Heart right ventricle (tissue), 16 donors: ENCODE measurements at places on chromosomes 2 and 18. TPM values are rescaled to one million over a fixed set of nuclear protein-coding genes. Genes with fewer than 3 reads are reported as not detected.

The GPR45 gene
- total RNA-seq, result not detected

The ADAM23 gene
- total RNA-seq, result 89.1 TPM

The SLC5A7 gene
- total RNA-seq, result 0.11 TPM

The CTAGE1 gene
- not detected for total RNA-seq

The LRRC30 gene
- not detected for total RNA-seq

The REG1B gene
- total RNA-seq, result not detected

The ARHGAP25 gene
- total RNA-seq, result 3.8 TPM

The STRN gene
- total RNA-seq, result 77.2 TPM

The TCF4 gene
- total RNA-seq, result 90.1 TPM

The TDRD15 gene
- not detected for total RNA-seq

DNA sequence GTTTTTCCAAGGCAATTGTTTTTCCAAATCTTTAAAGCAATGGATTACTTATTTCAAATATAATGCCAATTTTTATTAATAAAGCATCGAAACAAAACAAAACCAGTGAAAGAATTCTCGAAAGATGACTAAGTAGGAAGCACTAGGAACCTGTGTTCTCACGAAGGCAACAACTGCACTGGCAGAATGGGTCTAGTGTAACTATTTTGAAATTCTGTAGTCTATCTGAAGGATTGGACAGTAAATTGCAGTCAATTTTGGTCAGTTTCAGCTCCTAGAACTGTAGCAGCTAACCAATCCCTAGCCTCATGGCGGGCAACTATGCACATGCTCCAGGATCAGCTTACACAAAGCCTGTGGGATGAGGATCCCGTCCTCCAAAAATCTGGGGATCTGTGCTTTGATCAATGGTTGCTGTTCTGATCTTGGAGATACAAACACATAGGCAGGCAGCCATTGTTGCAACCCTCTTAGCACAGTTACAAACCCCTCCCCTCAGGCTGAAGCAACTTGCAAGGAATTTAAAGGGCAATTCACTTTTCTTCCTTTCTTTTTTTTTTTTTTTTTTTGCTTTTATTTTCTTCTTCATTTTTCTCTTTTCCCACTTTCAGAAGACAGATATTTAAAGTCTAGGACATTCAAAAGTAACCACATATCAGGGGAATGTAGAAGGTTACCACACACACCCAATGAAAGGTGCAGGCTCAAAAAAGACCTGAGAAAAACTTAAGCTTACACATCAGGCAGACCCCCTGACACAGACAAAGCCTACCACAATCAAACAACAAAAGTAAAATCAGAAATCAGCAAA lies 147.6 kb downstream of the THADA start:
- no peak for DNase-seq

GRCh38 chr2:65300134-65300760 lies 72.6 kb downstream of the ACTR2 start:
- DNase-seq, result peak; percentile 80

- DNase-seq, result no peak
These were observed 39.7 kb upstream of the VRK2 start for GRCh38 chr2:58006952-58007284.

DNA sequence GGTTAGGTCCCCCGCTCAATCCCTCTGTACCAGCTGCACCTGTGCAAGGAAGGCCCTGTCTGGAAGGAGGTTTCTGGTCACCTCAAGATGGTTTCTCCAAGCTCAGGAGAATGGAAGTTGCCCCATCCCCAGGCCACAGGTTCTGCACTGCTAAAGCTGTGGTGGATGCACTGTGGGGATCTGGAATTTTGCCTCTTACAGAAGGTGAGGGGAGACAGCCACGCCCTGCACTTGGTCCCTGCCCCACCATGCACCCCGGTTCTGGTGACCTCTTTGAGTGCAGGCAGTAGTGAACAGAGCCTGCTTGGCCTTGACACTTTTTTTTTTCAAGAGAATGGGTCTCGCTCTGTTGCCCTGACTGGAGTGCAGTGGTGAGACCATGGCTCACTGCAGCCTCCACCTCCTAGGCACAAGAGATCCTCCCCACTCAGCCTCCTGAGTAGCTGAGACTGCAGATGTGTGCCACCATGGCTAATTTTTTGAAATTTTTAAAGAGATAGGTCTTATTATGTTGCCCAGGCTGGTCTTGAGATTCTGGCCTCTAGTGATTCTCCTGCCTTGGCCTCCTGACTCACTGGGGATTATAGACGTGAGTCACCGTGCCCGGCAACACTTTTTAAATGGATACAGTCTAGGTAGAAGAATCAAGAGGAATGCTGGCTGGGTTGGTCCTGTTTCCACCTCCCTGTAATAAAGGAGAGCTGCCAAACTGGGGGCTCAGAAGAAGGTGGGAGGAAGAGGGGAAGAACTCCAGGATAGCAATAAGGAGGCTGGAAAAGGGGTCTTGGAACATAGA lies 5.8 kb upstream of the NT5DC4 start:
- no peak for DNase-seq

- no peak for DNase-seq
These were observed 14.6 kb downstream of the SLC4A5 start for GRCh38 chr2:74328573-74328972.

DNA sequence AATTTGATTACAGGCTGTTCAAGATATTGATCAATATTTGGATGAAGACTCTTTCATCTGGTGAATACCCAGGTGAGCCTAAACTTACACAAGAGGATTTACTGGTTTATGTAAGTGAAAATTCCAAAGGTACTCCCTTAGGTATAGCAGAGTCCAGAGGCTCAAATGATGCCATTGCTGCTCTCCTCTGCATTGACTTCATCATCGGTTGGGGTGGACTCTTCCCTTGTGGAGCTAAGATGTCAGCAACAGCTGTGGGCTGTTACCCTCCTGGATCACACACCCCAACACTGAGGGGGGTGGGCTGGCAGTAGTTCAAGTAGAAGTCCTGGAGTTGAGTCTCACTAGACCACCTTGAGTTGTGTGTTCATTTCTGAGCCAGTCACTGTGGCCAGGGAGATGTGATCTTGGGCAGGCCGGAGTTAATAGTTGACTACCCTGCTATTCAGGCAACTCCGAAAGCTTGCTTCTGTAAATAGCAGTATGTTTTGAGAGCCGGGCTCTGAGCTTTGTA lies 236.9 kb downstream of the PTPRM start:
- no peak for DNase-seq

GRCh38 chr2:162210385-162210784 lies 32.9 kb downstream of the FAP start:
- DNase-seq, result no peak

- no peak for DNase-seq
These were observed 62.7 kb upstream of the DOCK10 start for GRCh38 chr2:225104971-225105370.

DNA sequence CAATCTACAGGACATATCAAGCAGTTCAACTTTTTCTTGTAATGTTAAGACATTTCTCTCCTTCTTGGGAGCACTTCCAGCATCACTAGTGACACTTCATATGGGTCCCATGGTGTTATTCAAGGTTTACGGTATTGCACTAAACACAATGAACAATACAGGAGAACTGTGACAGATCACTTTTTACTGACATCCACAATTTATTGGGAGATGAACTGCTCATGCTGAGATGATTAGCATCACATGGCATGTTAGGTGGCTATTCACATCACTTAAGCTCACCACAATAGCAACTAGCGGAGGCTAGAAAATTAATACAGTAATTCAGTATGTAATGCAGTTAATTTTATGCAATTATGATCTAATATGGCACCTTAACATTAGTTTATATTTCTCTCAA lies 264.4 kb downstream of the ERBB4 start:
- no peak for DNase-seq

GRCh38 chr2:239462191-239462515 lies 61.3 kb upstream of the HDAC4 start:
- no peak for DNase-seq

- no peak for DNase-seq
These were observed 47.7 kb downstream of the PAX8 start for GRCh38 chr2:113231064-113231463.

DNA sequence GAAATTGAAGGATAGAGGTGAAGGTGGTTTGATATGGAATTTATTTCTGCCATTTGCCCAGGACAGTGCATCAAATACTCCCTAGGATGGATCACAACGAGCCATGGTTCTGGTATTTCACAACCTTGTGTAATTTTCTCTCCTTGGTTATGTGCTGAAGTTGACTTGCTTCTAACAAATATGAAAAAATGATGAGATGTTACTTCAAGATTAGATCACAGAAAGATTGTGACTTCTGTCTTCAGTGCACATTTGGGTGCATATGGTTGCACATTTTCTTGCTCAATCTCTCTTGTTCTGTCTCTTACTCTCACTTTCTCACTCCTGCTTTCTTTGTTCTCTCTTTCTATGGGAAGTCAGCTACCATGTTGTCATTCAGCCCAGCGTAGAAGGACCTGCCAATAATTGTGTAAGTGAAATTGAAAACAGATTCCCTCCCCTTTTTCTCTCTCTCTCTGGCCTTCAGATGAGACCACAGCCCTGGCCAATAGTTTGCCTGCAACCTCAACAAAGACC lies 104.6 kb upstream of the RMDN2 start:
- DNase-seq, result no peak

DNA sequence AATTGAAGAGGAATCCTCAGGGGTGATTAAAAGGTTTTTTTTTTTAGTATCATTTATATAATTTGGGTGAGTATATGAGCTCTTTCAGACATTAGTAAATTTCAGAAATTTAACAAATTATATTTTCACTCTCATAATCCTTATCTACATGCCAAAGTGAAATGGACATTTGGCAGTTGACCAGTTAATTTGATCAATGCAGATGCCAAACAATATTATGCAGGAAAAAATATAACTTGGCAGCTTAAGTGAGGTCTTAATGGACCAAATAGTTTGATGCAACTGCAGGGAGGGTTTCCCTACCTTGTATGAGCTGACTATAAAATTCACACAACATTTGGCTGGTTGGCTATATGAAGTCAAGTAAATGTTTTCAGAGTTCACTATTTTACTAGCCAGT lies 185.2 kb downstream of the CCDC102B start:
- no peak for DNase-seq

- DNase-seq, result no peak
These were observed 2.9 kb upstream of the SEMA4C start for GRCh38 chr2:96872591-96873349.

GRCh38 chr2:8573234-8573941 lies 108.5 kb upstream of the ID2 start:
- DNase-seq, result no peak

- no peak for DNase-seq
These were observed 20.3 kb downstream of the NPC1 start for GRCh38 chr18:23565916-23566547.

DNA sequence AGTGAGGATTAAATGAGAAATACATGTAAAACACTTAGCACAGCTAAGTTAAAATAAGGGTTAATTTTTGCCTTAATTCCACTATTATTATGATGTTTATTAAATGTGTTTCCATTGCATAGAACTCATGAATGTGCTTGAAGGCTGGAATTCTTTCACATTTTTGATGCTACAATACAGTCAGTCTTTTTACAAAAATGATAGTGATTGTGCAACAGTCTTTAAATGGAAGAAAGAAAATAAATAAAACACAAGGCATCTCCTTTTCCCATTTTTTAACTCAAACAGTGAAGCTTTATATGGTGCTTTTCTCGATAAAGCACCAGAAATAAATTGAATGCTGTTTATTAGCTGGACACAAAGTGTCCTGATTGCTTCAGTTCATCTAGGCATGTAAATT lies 123.9 kb downstream of the MAP2 start:
- DNase-seq, result no peak

DNA sequence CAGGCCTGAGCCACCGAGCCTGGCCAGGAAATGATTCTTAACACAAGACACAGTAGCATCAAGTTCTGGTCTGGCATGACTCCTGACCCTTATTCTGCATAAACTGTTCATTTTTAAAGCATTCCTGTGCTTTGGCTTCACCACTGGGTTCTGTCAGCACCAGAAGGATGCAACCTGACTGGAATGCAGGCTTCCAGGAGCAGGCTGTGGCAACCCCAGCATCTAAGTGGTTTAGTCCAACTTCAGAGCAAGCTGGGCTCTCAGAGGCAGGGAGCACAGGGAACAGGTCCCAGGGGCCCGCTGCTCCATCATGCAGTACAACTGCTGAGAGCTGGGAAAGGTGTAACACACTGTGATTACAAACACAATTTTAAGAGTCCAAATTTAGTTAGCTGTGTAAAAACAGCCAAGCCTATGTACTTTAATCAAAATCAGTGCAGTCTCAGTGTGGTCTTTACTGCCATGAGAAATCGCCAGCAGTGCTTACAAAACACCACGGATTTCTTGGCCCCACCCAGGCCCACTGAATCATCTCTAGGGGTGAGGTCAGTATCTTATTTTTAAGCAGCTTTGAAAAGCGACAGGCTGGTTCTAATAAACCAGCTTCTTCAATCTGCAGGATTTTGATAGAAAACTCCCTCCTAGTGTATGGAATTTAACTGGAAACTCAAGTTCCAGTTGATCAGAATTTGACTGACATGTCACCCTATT lies 44.4 kb upstream of the TMEM182 start:
- no peak for DNase-seq

DNA sequence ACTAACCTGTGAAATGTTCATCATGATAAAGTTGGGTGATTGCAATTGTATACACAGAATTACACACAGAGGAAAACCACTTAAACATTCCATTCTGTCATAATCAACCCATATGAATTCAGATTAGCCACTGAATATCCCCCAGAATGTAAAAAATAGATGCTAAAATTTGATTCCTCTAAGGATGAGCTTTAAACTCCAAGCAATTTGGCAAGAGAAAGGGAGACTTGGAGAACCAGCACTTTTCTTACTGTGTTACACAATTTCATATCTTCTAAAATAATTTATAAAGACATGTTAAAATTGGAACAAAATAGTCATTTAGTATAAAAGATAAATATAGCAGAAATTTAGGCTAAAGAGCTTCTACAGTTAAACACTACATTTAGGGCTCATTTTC lies 146.3 kb upstream of the LMAN1 start:
- no peak for DNase-seq
